ENCODE measurements at places on chromosomes 7 and 10.

- no peak for DNase-seq
Measured at GRCh38 chr7:107684947-107685463, 24.4 kb downstream of the SLC26A4 start.

DNA sequence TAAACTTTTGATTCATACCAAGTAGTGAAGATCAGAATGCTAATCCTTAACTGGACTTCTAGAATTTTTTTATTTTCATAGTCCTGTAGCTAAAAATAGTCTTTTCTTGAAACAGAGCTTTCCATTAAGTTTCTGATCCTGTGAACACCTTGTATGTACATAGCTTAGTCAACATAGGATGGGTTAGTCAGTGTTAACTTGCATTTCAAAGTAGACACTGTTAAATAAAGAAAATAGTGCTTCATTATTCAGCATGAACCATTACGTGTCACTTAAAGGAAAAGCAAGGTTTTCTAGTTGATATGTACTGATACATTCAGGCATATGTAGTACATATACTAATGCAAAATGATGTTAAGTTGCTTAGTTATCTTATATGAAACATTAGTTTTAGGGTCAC is 7.5 kb upstream of the HDAC9 start:
- DNase-seq: no peak

DNA sequence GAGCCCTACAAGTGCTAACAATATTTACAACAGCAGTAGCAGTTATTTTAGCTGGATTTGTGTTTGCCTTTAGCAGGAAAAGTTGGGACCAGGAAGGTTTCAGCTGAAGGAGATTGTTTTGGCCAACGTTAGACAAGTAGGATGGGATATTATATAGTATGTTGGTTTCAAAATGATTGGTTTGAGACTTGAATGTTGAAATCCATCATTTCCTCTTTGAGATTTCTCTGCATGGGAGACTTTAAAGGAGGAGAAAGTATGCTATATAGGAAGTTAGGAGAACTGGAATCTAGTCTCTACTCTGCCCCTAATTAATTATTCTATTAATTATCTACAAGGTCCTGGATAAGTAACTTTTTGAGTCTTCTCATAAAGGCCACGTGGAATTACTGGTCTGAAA is 263.8 kb downstream of the PTEN start:
- no peak for DNase-seq

DNA sequence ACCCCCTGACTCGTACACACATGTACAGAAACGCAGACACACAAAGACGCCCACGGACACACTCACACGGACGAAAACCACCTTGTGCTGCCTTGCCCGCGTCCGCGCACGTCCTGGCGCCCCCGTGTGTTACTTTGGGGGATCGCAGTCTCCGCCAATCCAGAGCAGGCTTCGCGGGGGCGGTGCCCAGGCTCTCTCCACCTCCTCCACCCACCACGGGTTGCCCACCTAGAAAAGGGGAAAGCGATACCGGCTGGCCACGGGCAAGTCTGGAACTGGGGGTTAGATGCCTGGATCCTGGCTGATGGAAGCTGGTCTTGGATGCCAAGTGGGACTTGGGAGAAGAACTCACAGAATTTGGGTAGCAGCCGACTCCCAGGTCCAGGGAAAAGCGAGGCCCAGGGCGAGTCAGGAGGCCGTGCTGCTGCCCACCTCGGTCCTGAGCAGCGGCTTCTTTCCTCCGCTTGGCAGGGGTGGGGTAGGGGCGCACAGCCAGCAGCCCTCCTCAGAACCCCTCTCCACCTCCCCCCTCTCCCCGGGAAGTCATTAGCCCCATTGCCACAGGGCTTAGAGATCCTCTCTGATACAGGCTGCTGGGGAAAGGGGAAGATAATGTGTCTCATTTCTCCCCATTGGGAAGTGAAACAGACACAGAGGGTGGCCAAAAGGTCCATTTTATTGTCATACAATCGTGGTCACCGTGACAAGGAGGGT is 4.6 kb upstream of the VGF start:
- peak; percentile 57 for DNase-seq

- DNase-seq: no peak
Measured at GRCh38 chr10:79492839-79493238, 19.5 kb upstream of the EIF5AL1 start.

GRCh38 chr7:151491859-151492258 is 27.8 kb downstream of the RHEB start:
- peak; percentile 89 for DNase-seq

GRCh38 chr10:47381427-47382379 is 2.4 kb downstream of the ZNF488 start:
- no peak for DNase-seq

DNA sequence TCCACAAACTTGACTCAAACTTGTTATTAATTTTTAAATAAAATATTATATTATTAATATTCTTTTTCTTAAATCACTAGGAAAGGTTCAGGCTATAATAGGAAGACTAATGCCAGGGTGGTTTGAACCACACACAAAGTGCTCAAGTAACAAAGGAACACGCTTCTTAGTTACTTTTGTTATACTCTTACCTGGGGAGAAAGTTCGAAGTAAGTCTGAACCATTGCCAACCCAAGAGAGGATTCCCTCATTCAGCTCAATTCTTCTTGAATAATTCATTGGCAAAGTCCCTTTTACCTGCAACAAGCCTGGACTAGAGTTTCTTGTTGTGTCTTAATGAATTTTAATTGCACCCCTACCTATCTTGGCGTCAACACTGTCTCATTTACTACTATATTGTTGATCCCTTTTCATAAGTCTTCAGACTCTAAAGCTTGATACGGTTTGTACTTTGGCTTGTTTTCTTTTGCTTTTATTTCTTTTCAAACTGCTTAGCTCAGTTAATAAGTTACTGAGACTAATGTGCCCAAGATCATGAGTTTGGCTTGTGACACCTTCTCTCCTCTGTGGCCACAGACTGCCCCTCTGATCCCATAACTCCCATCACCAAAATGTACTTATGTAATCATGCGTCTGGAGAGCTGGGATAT is 10.2 kb upstream of the C10orf67 start:
- DNase-seq: no peak

GRCh38 chr10:31745612-31746376 is 182.8 kb downstream of the ARHGAP12 start:
- peak; percentile 98 for DNase-seq

- no peak for DNase-seq
Measured at GRCh38 chr7:1275451-1276381, 43.0 kb downstream of the UNCX start.

- DNase-seq: no peak
Measured at GRCh38 chr10:96441322-96441885, 72.3 kb downstream of the TLL2 start.
